ENCODE measurements at places on chromosomes 5 and 9.

DNA sequence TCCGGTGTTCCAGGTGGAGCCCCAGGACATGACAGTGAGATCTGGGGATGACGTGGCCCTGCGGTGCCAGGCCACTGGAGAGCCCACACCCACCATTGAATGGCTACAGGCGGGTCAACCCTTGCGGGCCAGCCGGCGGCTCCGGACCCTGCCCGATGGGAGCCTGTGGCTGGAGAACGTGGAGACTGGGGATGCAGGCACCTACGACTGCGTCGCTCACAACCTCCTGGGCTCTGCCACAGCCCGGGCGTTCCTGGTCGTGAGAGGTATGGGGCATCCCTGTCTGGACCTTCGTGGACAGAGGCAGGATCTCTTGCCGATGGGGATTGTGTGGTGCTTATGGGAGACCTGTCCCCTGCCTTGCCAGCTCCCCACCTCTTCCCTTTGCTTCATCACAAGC, 26.0 kb upstream of the ASS1 start:
- no peak for DNase-seq

- DNase-seq: no peak
These were observed 734 bp downstream of the KIF27 start for GRCh38 chr9:83920469-83920926.

- no peak for DNase-seq
These were observed 2.2 kb upstream of the S1PR3 start for GRCh38 chr9:88988796-88989641.

GRCh38 chr5:40270274-40270845, 409.4 kb upstream of the PTGER4 start:
- no peak for DNase-seq

DNA sequence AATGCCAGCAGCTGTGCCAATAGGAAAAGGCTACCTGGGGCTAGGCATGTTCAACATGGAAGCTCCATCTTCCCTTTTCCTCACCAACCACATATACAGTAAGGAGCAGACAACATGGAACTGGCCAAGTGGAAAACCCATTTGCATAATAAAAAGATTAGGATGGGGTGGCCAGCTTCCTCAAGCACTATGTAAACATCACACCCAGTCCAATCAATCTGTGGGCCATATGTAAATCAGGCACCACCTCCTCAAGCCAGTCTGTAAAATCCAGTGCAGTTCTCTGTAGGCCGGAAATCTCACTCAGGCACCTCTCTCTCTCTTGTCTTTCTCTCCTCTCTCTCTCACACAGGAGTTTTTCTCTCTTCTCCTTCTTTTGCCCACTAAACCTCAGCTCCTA, 360.2 kb upstream of the GRIA1 start:
- DNase-seq: no peak

DNA sequence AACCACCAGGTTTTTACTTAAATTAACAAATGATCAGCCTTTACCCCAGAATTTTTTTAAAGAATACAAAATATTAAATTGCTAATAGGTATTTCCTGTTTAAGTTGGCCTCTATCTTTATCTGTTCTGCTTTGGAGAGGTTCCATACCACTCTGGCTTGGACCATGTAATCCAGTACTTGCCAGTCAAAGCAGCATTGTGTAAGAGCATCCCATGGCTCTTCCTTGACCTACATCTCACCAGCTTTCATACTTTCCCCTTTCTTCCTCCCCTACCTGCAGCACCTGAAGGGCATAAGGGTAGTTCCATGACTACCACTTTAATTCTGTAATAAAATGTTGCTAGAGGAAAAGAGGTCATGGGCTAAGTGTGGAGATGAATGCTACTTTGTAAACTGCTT, 140.8 kb upstream of the MTAP start:
- DNase-seq: no peak
